Activated CD8-positive, alpha-beta memory T cell treated with anti-CD3 and anti-CD28 coated beads, Interleukin-2, amount 50 U/mL, for 48 hours (primary cell): ENCODE measurements at places on chromosomes 5 and 9.

DNA sequence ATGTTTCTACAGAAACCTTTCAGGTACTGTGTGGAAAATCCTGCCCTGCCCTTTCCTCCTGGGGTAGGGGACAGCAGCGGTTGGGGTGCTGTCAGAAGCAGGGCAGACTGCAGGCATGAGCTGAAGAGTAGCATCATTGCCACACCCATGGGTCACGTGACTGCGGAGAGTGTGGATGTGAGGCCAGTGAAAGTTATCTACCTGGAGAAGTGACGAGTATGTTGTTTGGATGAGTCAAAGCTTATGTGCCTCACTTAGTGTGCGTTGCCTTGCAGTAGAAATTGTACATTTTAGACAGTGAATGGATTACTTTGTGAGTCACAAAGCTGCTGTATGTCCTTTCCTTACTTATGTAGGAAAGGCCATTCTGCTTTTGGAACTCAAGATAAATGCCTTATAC, 21.7 kb upstream of the ACTBL2 start:
- DNase-seq: no peak

DNA sequence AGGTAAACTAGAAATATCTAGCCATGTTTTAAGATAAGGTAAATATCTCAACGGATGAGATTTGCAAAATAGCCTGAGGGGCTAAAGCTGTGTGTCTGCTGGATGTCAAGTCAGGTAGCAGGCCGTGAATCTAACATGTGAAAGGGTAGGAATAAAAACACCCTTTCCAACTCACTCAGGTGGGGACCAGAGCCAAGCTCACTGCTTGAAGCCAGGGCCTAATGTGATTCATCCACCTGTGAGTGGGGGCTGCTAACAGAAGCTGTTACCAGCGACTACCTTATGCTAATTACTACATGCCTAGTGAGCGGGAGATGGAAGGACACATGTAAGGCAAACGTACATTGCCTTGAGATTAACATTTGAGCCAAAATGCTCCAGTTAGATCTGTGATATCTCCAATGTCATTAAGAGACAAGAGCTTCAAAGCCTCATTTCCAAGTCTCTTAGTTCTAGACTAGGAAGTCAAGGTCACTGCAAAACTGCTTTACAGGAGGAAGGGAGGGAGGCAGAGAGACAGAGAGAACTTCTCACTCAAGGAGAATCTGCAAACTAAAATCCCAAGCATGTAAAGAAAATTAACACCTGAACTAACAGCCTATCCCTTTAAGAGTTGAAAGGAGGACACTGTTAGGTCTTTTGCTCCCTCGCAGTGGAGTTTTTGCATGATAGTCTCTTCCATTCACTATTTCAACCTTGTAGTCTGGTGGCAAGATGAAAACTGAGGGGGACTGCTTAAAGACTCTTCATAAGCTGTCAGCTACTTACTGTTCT, 141.6 kb upstream of the RPS23 start:
- no peak for DNase-seq

GRCh38 chr9:79471580-79472543, 99.9 kb upstream of the TLE4 start:
- no peak for DNase-seq

DNA sequence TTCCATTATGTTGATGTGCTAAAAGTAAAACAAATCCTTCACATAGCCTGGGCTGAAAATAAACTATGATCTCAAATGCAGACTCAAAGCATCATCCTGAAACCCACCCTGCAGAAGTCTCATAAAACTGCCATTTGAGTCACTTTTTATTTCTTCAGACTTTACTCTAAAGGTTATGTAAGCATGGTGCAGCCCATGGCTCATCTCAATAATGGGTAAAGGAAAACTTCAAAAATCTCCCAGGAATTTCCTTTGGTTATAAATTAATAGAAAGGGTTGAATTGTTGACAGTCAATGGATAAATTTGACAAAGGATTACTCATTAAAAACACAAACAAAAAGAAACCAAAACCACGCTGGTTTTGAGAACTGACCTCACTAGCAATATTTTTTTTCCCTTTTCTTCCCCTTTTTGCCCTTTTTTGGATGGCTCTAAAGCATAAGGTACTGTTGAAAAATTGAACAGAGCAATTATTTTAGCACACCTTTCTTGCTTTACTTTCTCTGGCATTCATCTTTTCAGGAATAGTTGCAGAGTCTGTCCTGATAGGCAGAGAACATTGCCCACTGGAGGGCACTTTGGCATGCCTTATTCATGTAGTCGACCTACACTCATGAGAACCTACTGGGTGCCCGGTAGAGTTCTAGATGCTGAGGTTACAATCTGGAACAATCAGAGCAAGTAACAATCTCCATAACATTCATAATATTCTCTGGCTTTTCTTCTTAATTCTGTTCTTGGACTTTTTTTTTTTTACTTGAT, 191.4 kb downstream of the TMEM167A start:
- DNase-seq: no peak

DNA sequence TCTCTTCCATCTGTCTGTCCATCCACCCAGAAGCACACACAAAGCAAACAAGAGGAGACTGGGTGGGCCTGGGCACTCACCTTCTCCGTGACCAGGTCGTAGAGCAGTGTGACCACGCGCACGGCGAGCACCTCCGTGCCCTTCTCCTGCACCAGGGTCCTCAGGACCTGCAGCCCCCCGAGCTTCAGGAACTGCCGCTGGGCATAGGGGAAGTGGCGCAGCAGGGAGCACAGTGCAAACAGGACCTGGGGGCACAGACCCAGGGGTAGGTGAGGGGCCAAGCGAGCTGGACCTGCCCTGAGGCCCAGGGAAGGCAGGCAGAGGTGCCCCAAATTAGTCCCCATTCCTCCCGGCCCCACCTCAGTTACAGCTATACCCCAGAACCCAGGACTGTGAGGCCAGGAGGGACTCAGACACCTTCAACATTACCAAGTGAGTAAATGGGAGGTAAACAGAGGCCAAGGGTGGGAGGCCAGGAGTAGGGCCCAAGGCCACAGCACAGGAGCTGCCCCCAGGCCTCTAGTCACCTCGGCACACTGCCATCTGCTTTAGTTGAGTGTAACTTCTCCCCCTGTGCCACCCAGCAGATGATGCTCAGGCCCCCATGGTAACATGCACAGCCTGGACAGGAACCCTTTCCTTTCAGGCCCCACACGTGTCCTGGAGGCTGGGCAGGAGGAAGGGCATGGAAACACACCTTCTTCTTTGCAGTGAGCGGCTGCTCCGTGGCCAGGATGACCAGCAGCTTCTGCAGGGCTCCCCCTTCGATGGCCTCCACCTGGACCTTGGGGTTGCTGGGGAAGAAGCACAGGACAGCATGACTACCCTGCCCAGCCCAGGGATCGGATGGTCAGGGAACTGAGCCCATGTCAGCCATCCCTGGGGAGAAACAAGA, 76.2 kb upstream of the LRRTM2 start:
- no peak for DNase-seq

- peak; percentile 23 for DNase-seq
Measured at GRCh38 chr9:134891053-134891452, 10.4 kb downstream of the FCN2 start.

DNA sequence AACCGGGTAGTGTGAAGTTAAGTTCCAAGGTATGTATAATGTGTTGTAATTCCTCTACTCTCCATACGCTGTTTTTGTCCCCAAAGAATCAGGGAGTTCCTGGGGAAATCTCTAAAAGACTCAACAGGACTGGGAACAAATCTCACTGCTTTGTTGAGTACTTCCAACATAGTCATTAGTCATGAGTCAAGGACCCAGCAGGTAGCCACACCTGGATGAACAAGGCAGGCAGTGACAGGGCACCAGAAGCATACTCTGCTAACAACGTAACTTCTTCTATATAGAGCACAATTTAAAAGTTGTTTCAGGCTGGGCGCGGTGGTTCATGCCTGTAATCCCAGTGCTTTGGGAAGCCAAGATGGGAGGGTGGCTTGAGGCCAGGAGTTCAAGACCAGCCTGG, 126.8 kb downstream of the SLC1A3 start:
- no peak for DNase-seq

- DNase-seq: no peak
Measured at GRCh38 chr5:31972558-31972957, 201.6 kb downstream of the GOLPH3 start.

DNA sequence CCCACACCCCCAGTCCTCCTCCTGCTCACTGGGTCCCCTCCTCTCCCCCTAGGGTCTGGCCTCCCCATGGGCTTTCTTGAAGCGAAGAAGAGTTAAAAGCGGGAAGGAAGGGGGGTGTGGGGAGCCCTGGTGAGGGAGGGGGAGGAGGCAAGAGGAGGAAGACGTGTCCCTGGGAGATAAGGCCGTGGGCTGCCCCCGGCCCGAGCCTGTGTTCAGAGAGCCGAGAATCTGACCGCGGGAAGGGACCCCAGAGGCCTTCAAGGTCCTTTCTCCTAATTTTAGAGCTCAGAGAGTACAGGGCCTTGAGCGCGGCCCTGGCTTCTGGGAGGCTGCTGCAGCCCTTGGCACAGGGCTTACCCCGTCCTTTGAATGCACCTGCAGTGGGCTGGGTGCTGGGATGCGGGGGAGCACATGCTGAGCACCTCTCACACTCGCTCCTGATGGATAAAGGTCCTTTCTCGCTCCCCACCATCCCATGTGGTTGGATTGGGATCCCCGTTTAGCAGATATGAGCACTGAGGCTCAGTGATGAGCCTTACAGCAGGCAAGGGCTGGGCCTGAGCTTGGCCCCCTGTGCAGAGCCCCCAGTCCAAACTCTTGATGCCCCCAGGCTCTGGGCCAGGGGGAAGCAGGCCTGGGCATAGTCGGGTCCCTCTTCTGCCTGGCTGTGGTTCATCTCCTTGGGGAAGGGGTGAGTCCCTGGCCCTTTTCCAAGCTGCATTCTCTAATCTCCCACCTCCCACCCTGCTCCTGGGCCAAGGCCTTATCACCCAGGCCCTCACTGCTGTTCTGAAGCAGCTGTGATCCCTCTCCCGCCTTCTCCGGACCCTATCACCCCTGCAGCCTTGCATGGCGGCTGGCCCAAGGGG, 5.9 kb downstream of the GFI1B start:
- DNase-seq: no peak

DNA sequence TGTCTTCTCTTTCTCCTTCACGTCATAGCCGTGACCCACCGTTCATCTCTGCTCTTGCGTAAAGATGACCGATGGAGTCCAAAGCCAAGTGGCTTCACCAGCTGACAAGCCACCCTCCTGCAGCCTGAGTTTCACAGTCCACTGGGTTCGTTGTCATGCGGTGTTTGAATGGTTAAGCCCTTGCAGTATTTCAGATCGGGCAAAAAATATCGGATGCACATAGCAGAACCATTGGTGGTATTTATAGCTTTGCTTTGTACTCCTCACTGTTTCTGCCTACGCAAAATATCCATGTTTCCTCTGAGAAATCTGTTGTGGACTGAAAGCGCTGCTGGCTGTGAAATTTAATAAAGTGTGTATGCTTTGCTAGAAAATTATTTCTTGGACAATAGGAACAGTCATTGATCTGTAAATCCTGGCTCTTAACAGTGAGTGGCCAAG, 34.5 kb upstream of the NCS1 start:
- DNase-seq: no peak

DNA sequence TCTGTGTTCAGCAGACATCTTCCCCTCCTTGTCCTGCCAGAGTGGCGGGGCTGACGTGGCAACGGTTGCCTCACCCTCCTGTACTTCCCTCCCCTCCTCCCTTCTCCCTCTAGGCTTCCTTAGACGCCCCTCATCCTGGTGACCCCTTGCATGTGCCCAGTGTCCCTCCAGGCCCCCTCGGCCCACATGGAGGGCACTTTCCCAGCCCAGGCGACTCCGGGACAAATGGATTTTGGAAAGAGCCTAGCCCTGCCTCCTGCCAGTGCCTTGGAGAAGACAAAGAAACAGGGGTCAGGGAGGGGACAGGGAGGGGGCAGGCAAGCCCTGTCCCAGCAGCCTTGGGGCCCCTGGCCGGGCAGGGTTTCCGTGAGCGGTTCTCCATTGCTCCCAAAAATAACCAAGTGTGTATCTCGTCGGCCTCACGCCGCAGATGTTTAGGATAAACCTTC, 38.3 kb upstream of the NEURL1B start:
- DNase-seq: no peak

- DNase-seq: peak; percentile 76
Measured at GRCh38 chr9:20620650-20621470, 1.4 kb downstream of the MLLT3 start.

- DNase-seq: no peak
Measured at GRCh38 chr5:14168144-14168792, 25.1 kb downstream of the TRIO start.

- no peak for DNase-seq
Measured at GRCh38 chr5:71537687-71538086, 49.5 kb upstream of the MCCC2 start.

GRCh38 chr9:108836319-108836718, 19.5 kb downstream of the ACTL7B start:
- no peak for DNase-seq

GRCh38 chr9:13845460-13845859, 468.5 kb downstream of the NFIB start:
- no peak for DNase-seq

DNA sequence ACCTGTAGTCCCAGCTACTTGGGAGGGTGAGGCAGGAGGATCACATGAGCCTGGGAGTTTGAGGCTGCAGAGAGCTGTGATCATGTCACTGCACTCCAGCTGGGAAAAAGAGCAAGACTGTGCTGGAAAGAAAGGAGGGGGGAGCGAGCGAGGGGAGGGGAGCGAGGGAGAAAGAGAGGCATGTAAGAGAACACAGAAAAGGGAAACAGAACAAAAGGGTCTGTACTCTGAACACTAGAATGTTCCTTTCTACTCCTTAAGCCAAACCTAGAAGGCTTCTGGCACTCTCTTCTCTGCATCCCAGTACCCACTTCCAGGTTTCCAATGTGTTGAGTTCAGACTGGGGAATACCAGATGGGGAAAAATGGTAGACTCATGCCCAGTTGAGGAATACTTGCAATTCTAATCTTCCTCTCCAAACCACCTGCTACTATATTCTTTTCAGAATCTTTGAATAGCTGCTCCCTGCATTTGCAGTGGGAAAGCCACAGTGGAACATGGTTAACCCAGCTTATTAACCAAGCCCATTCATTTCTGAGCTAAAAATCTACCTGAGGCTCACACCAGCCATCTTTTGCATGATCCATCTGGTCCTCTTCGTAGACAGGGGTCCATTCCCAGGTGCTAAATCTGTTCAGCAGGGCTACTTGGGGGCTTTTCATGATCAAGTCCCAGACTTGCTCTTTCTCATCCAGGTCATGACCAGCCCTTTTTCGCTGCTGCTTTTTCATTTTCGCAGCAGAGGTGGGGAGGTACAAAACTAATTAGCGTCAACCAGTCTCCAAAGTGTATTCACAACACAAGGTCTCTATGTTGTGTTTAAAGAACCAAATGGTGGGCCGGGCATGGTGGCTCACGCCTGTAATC, 34.9 kb downstream of the SEMA4D start:
- DNase-seq: no peak

- DNase-seq: no peak
Measured at GRCh38 chr5:137454671-137455070, 44.5 kb downstream of the SPOCK1 start.

- no peak for DNase-seq
Measured at GRCh38 chr5:584216-584615, 27.9 kb upstream of the CEP72 start.

DNA sequence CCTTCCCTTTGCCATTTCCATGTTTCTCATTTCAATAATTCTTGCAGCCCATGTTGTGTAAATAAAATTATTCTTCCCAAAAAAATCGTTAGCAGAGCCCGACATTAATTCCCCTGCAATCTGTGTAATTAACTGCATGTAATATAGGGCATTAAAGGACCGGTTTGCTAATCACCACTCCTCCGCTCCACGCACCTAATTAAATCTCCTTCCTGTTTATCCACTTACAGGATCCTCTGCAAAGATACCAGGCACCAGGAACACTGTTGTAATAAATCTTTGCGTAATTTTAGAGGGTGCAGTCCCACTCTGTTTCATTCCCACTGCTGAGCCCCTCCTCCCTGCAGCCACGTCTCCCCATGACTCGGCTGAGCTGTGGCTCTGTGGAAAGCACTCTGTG, 105.0 kb upstream of the PPP1R26 start:
- DNase-seq: no peak
